ENCODE measurements at places on chromosomes 1 and 21.

GRCh38 chr1:95829556-95829955, 595.5 kb downstream of the RWDD3 start:
- DNase-seq = no peak

DNA sequence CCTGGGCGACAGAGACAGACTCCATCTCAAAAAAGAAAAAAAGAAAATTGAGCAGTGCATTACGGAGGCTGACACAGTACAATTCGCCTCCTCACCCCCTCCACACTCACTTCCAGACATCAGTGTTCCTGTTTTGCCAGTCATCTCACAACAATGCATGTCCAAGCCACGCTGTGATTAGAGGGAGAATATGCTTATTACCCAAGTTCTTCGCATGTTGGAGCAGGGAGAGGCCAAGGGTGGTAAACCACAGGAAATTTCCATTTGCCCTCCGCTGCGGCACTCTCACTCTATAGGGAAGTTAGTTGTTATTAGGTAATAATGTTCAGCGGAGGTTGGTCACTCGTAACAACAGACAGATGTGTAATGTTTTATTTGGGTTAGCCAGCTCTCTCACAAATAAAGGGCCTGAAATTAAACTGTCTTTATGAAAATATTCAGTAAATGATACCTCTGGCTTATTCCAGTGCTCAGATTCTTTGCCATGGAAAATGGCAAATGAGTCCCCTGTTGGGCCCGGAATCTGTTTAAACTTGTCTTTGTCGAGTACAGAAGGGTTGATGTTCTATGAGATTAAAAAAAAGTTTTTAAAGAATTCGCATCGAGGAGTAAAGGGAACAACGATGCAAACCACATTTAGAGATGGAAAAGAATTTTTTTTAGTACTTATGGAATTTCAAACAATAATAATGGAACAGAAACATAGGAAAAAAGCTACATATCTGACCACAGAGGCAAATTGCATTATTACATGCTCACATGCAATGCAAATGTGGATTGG, 33.1 kb downstream of the KCNJ15 start:
- no peak for DNase-seq

- DNase-seq = no peak
Measured at GRCh38 chr1:89794406-89794805, 26.4 kb upstream of the LRRC8D start.

DNA sequence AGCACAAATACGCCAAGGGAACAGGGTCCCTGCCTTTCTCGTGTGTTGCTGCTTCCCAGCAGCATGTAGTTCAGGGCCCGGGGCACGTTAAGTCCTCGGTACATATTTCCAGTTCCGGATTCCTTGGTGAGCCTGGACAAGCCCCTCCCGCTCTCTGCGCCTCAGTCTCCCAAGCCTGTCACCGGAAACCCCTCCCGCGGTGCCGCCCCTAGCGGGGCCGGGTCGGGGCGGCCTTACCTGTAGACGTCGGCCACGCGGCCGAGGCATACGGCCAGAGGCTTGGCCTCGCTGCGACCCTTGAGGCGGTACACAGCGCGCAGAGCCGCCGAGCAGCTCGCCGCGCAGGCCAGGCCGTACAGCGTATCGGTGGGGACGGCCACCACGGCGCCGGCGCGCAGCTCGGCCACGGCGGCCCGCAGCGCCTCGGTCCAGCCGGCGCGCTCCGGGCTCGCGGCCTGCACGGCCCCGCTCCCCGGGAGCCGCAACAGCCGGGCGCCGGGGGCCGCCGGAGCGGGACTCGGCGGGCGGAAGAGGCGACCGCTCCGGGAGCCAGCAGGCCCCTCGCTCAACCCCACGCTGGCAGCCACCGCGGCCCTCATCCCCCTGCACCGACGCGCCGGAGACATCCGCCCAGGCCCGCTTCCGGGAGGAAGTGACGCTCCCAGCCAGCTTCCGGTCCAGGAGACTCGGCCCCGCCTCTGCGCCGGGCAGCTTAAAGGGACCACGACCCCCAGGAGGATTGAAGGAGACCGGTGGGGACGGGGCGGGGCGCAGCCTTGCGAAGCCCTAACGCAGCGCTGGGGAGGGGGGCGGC, at the start of the genes C1orf122 and YRDC:
C1orf122 (plus strand) TSS at position 236 of the 814 bp plus-strand sequence. CDS start 615 bp downstream, outside the sequence.
YRDC (minus strand) TSS at position 654 of the 814 bp plus-strand sequence; CDS start at position 626, 28 bp downstream.
- DNase-seq = peak; percentile 98

GRCh38 chr1:3544040-3544977, 67.0 kb downstream of the MEGF6 start:
- no peak for DNase-seq

DNA sequence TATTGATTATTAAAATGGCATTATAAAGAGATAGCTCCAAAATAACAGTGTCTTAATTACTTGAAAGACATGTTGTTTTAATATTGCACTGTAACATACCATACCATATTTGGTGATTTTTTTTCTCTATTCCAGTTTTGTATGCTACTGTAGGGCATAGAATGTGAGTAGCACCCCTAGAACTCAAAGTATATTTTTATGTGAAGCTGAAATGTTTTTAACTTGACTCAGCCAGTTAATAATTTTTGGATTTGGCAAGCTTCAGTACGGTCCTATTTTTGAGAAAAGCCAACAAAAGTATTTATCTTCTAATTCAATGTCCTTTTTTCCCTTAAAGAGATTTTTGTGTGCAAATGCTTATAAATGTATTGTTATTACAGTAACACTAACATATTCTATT, 593.8 kb downstream of the USP25 start:
- DNase-seq = no peak

DNA sequence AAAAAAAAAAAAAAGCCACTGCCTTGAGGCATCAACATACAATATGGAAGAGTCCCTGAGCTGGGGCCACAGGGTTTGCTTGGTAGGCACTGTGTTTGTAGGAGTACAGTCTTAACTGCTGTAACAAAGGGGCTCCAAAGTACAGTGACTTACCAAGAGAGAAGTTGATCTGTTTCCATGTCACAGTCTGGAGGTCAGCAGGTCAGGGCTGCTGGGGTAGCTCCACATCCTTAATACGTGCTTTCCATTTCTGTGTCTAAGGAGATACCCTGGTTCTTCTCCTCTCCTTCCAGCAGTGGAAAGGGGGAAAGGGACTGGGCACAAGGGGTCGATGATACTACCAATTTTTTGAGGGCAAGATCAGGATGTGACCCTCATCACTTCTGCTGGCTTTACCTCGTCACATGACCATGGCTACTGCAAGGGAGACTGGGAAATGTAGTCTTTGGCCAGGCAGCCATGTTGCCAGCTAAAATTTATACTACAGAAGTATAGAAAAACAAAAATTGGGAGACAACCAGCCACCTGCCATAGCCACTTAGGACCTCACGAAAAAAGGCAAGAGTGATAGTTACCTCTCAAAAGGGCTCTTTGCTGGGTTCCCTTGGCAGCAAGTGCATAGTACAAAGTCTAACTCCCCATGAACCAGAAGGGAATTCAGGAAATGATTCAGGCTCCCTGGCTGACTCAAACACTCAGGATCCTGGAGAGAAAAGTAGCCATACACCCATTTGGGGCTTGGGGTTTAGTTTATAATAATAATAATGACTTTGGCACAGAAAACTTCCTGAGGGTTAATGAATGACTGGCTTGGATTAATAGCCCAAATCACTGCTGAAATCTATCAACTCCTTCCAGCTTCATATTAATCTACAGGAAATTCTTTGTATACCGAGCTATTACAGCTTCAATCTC, 52.7 kb upstream of the ATP5PO start:
- no peak for DNase-seq

DNA sequence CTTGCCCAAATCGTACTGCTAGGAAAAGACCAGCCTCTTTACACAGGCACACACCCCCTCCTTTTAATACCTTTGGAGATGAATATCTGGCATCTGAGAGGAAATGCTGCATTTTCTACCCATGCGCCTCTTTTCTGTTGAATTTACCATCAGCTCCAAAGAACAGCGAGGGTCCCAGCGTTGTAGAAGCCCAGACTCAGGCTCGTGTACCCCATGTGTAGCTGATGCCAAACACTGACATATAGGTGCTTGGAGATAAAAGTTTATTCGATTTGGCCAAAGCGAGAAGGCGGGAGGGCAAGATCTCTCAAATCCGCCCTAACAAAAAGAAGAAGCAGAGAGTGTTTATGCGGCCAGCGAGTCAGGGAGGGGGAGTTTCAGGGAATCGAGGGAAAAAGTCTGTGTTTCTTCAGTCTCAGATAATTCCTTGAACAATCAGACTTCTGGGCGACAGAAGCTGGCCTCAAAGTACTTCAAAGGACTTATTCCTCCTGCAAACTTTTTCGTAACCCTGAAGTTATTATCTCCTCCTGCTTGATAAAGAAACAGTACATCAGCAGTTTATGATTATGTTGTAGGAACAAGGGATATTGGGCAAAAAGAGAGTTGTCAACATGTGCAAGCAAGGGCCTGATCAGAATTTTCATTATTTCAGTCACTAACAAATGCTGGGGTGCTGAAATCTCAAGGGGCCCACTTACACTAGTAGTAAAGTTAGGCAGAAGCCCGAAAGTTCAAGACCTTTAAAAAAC, 642 bp upstream of the CREG1 start:
- peak; percentile 42 for DNase-seq

DNA sequence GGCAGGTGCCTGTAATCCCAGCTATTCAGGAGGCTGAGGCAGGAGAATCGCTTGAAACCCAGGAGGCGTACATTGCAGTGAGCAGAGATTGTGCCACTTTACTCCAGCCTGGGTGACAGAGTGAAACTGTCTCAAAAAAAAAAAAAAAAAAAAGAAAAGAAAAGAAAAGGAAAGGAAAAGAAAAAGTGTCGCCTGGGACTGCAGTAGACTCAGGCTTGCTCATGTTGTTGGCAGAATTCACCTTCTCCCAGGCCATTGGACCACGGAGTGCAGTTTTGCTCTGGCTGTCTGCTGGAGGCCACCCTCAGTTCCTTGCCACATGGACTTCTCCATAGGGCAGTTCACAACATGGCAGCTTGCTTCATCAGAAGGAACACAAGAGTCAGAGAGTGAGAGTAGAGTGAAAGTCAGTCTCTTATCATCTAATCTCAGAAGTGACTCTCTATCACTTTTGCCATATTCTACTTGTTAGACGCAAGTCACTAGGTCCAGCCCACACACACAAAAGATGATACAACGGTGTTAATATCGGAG, 29.2 kb downstream of the BCAS2 start:
- no peak for DNase-seq

DNA sequence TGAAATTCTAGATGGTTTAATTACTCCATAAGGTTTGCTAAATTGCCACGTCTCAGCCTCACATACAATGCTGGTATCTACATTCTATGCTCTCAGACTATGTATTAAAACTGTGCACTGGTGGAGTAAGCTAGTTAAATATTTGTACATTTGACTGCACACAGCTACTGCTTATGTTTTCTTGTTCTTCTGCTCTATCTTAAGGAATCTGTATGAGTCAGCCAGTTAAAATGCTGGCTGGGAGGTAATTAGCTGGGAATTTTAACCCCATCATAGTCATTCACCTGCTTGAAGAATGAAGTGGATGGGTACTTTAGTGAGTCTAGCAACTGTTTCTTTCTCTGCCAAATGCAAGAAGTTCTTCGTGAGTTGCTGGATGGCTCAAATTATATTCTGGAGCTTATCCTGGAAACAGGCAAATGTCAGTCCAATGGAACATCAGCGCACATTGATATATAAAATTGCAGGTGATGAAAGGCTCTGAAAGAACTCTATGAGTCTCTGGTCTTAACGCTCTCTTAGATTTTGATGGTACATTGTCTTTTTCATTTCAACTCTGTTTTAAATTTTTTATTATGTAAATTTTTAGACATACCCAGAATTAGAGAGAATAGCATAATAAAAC, 83.4 kb downstream of the BACH1 start:
- no peak for DNase-seq

DNA sequence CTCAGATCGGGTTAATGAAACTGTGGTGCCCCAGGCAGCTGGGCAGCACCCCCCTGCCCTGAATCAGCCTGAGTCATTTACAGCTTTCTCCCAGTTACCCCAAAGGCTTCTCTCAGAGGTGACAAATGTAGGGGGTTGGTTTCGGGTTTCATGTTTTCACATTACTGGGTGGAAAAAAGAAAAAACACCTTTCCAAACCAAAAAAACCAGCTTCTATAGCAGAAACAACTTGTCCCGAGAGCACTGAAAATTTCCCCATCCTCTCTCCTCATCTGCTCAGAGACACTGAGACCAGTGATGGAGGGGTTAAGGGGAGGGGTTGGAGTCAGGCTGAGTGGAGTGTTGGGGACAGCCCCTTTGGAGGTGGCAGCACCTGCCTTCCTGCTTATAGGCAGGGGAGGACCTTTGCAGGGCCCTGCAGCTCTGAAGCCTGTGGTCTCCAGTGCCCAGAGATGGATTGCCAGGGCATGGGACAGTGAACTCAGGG, 15.6 kb downstream of the UTP11 start:
- no peak for DNase-seq

DNA sequence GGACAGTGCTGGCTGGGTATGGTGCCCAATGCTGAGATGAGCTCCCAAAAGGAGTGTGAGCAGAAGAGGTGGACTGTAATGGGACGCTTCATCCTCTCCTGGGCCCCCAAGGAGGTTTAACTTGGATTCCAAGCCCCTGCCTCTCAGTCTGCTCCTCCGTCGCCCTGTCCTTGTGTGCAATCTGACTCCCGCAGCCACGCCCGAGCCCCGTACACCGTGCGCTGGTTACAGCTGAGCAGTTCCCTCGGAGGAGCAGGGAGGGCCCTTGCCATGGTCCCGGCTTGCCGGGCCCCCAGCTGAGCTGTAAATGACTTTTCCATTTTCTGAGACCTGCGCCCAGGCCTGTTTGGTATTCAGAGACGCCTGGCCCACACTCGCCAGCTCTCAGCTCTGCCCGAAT, 53.7 kb downstream of the PAX7 start:
- DNase-seq = no peak

- no peak for DNase-seq
Measured at GRCh38 chr1:228163776-228164519, 1.7 kb upstream of the IBA57 start.

GRCh38 chr1:241235256-241235897, 121.6 kb downstream of the RGS7 start:
- no peak for DNase-seq

GRCh38 chr21:31447505-31447904, 103.4 kb upstream of the TIAM1 start:
- DNase-seq = no peak

DNA sequence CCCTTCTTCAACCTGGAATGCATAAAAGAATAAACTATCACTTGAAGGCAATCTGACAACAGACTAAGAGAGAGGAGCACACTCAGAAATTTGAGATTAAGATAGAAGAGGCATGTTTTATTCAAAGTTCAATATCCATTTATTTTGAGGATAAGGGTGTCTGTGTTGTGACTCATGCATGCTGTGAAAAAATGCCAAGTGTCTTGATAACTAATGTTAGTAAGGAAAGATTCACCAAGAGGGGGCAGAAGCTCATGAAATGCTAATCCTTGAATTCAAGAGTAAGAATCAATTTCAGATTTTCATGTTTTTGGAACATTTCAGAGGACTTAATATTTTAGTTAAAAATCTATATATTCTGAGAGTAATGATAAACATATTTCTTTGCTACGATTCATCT, 94.0 kb downstream of the IFI44 start:
- no peak for DNase-seq

Measured in left lung (tissue), 14 donors.